Jurkat, Clone E6-1 (cell line): ENCODE measurements at places on chromosomes 3 and 15.

- no peak for DNase-seq
Measured at GRCh38 chr3:94734206-94734605, 671.3 kb downstream of the NSUN3 start.

- no peak for DNase-seq
Measured at GRCh38 chr3:188042466-188042865, 111.5 kb upstream of the LPP start.

DNA sequence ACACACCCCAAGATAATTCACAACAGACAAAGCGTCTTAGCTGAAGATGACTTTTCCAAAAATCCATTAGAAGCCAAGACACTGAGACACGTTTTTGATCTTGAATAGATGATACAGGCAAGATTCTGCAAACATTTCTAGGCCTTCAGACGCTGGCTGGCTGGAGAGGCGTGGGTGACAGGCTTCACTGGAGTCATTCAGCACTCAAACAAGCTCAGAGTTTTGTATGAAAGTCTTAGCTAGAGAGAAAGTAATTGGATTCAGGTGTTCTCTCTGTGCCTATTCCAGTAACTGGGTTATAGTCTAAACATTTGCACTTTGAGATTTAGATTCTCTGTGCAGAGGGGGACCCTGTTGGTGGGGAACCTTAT lies 147.7 kb upstream of the BHLHE40 start:
- no peak for DNase-seq

GRCh38 chr3:49352281-49352680 lies 5.9 kb downstream of the GPX1 start:
- no peak for DNase-seq

DNA sequence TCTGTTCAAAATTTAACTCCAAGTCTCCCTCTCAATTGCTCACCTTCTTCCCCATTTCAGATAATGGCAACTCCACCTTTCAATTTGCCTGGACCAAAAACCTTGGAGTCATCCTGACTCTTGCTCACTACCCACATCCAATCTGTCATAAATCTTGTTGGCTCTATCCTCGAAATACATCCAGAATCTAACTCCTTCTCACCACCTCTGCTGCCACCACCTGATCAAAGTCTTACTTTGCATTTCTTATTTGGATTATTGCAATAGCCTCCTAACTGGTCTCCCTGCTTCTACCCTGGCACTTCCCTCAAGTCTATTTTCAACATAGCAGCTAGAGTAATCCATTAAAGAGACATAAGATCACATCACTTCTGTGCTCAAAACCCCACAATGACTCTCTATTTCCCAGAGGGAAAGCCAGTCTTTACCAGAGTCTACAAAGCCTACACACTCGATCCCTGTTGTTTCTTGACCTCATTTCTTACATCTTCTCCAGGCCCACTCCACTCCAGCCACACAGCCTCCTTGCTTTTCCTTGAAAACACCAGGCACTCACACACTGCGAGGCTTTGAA lies 86.6 kb downstream of the GPR156 start:
- DNase-seq = peak; percentile 20

DNA sequence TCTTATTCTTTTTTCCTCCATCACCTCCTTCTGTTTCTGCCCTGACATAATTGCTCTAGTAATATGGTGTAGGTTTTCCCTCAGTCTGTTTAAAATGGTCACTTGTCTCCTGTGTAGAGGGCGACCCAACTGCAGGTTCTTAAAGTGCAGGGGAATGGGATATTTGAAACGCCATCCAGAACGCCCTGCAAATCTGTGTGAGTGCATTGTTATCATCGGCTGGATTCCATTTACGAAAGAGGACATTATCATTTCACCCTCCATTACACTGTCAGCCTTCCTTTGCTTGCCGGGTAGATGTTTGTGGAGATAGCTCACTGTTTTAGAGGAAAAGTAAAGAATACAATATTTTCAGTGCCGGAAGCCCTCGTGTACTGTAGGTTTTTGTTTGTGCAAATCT lies 354.0 kb downstream of the LRTM1 start:
- no peak for DNase-seq

- DNase-seq = peak; percentile 99
Measured at GRCh38 chr3:69051756-69052471, at the start of gene TMF1. Gene TMF1 (minus strand): TSS chr3:69052333. CDS start chr3:69052086, 247 bp downstream.

GRCh38 chr3:133962849-133963248 lies 66.9 kb downstream of the SLCO2A1 start:
- DNase-seq = no peak

- no peak for DNase-seq
Measured at GRCh38 chr15:99006146-99006545, 1.4 kb downstream of the PGPEP1L start.

GRCh38 chr3:42371776-42372175 lies 38.6 kb downstream of the LYZL4 start:
- DNase-seq = no peak

DNA sequence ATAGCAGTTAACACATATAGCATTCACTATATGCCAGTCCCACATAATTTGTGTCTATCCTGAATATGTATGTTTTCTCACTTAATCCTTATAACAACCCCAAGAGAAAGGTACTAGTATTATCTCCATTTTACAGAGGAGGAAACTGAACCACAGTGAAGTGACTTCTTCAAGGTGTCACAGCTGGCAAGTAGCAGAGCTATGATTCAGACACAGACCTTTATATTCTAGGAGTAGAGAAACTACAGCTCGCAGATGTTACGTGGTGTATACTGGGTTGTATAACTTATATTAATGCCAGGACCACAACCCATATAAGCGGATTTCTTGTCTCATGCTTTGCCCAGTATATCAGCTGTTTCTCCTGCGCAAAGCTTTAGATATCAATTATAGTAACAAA lies 29.5 kb upstream of the ICE2 start:
- peak; percentile 12 for DNase-seq

- DNase-seq = no peak
Measured at GRCh38 chr3:66133853-66134445, 86.9 kb upstream of the SLC25A26 start.

DNA sequence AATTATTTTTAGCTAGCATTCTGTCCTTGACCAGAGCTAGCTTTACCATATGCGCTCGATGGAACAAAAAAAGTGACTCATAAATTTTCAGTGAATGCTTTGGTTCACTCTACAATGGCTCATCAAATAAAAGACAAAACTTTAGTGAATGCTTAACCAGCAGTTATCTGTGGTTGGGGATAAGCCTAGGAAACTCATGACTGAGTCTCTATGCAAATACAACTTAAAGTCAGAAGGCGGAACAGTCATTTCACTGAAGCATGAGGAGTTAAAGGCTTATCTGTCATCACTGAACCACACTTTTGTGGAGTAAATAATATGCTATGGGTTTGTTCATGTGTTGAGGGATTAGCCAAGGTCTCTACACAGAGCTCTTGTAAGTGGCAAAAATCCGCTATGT lies 308.4 kb downstream of the SQOR start:
- no peak for DNase-seq

- DNase-seq = no peak
Measured at GRCh38 chr3:149886957-149887356, 73.9 kb downstream of the RNF13 start.

DNA sequence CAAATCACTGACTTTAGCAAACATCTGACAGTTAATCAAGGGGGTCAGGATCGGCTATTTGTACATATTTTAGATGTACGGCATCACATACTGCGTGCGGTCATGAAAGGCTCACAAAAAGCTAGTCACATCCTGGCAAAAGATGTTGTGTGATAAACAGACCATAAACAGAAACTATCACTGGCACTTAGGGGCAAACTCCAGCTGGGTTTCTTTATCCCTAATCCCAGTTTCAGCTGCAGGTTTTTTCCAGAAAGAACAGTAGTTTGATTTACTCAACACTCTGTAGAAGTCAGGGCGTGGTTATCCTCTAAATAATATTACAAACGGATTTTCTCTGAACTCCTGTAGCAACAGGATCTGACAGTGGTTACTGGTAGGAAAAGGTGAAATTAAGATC lies 112.4 kb upstream of the BHLHE40 start:
- DNase-seq = no peak

- DNase-seq = no peak
Measured at GRCh38 chr3:138939561-138940241, 7.2 kb downstream of the FOXL2 start.

GRCh38 chr3:70273492-70273891 lies 38.9 kb downstream of the MDFIC2 start:
- peak; percentile 1 for DNase-seq

GRCh38 chr3:126711121-126711760 lies 7.2 kb downstream of the CHCHD6 start:
- no peak for DNase-seq

- no peak for DNase-seq
Measured at GRCh38 chr3:20047341-20047779, 7.1 kb downstream of the KAT2B start.

GRCh38 chr3:22284559-22284958 lies 533.5 kb upstream of the ZNF385D start:
- no peak for DNase-seq

GRCh38 chr3:61073566-61074165 lies 177.6 kb downstream of the FHIT start:
- no peak for DNase-seq

- DNase-seq = no peak
Measured at GRCh38 chr3:15820911-15821310, 23.1 kb upstream of the ANKRD28 start.

- no peak for DNase-seq
Measured at GRCh38 chr3:115550285-115550761, 73.0 kb upstream of the GAP43 start.

DNA sequence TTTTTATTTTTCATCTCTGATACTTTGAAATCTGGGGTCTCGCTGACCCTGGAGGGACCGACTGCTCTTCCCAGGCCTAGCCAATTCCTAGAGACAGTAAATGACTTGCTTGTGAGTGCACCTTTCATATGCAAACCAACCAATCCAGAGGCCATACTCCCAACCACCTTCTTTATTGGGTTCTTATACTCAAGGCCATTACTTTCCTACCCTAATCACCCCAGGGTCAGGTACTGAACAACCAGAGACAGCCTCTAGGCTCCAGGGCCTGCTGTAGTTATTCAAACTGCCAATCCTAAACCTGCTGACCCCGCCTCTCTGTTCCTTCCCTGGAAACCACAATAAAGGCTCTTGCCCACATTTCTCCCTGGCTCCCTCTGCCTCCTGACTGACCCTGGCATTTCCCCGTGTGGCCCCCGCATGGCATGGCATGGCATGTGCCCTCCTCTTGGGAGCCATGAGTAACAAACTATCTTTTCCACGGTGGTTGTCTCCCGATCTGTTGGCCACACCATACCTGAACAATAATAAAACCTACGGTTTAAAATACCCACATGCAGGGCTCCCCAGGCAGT lies 42.9 kb downstream of the ADCY5 start:
- DNase-seq = no peak

DNA sequence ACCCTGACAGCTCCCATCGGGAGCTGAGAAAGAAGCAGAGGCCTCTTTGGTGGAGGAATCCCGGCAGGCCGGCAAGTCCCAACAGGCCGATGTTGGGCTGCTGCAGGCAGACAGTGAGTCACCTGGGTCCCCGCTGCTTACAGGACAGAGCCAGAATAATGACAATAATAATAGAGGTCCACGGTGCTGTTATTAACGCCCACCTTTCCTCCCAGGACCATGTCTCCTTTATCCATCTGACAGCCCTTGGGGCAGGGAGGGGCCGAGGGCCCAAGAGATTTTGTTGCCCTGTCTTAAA lies 29.3 kb upstream of the MAGEF1 start:
- DNase-seq = no peak

- no peak for DNase-seq
Measured at GRCh38 chr15:68256675-68257450, 20.7 kb upstream of the FEM1B start.

- no peak for DNase-seq
Measured at GRCh38 chr3:150887031-150887430, 18.2 kb downstream of the MINDY4B start.

DNA sequence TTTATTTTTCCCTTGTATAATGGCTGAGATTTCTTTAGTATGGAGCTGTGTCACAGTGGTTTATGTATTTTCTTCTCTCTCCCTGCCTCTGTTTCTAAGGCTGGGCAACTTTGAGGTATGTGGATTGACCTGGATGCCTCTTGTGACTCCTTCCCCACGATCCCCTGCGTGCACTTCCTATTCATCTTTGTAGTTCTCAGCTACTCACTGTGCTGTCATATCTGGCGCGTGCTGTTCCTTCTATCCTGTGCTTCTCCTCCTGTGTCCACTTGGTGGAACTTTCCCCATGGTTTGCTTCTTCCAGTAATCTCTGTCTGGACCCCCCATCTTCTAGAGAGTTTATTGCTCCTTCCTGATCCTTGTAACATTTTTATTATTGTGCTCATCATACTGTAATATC lies 97.3 kb downstream of the AKAP13 start:
- no peak for DNase-seq

- no peak for DNase-seq
Measured at GRCh38 chr15:79640206-79640605, 208.1 kb downstream of the MINAR1 start.

DNA sequence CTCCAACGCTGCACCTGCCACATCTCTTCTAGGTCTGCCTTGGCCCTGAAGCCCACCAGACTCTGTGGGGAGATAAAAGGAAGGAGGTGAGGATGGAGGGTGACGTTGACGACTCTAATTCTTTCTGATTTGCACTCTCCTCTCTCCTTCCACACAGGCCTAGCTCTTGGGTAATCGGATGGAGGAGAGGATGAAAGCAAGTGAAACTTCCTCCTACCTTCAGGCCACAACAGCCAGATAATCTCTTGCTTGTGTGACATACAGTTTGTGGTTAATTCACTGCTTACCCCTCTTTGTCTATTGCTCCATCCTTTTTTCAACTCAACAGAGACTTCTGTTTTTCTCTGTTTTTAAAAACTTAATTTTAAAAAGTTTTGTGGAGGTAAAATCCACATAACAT lies 208.1 kb downstream of the SV2B start:
- peak; percentile 78 for DNase-seq

DNA sequence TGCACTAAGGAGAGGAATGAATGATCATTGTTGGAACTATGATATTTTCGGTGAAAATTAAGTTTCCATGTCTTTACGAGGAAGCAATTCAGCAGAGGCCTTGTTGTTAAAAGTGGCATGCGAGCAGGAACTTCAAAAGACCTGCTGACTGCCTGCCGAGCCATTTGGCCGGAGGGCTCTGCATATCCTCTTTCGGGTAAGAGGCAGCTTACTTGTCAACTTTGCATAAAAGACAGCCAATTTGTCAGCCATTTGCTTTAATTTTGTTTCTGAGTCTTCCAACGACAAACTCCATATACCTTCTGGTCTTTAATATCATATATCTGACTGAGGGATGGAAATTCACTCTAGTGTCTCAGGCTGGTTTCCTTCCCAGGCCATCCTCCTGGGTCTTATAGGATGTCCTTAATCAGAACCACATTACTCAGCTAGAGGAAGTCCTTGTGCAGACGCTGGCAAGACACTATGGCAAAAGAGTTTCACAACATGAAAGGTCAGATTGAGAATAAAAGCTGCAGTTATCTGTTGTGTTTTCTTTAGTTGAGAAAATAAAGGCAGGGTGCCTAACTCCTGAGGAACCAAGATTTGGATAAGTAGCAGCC lies 128.7 kb upstream of the WNT5A start:
- DNase-seq = no peak

DNA sequence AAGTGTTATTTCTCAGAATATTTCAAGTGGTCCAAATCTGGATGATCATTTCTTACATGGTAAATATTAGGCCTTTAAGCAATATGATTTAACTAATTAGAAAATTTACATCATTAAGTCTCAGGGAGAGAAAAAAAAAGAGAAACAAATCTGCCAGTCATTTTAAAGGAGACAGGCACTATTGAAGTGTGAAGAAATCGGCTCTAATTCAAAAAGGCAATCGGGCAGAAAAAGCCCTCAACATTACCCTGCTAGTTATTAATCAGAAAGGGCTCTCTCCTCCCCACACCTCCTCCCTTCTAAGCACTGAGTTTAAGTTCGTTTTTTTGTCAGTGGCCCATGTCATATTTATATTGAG lies 215.9 kb downstream of the MEIS2 start:
- no peak for DNase-seq
